ENCODE measurements at places on chromosomes 16 and 17. TPM values are rescaled to one million over a fixed set of nuclear protein-coding genes. Genes with fewer than 3 reads are reported as not detected.

- no peak for DNase-seq
- H3K27ac ChIP-seq = no peak overlapping the region
- H3K27me3 ChIP-seq = no peaks in the 10 kb centered on the region
Measured at GRCh38 chr17:15918261-15918660, 26.7 kb upstream of the ADORA2B start.

Gene SLC12A3
- total RNA-seq = 0.14 TPM

DNA sequence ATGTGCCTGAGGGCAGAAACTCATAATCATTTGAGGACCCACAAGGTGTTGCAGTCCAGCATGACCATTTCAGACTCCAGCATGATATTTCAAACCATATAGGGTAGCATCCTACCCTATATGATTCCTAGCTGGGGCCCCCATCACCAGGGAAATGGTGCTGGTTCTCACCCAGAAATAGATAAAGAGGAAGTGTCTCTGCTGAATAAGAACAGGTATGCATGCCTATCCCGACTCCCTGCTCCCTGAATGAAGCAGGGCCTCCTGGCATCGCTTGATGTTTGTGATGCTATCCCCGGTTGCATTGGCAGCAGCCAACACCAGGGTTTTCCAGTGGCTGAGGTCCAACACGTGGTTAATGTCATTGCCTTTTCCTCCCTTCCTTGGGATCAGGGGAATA, 17.1 kb upstream of the HEATR6 start:
- H3K36me3 ChIP-seq = no peaks in the 10 kb centered on the region
- DNase-seq = no peak
- no peaks in the 10 kb centered on the region for H3K4me1 ChIP-seq
- H3K27me3 ChIP-seq = no peaks in the 10 kb centered on the region

DNA sequence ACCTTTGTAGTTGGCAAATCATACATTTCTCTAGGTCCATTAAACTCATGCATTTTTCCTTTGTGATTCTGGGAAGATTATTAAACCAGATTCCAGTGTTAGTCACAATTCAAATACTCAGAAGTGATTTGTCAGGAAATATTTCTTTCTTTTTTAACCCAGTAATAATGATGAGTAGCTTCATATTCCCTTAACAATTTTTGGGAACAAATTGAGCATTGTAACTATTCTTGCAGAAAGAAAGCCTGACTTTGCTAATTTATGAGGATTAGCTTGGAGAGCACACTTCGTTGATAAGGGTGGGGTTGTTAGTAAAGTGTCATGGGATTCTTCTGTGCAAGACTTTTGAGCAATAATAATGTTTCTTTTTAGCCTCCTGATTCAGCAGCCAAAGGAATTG, 18.7 kb upstream of the KRT24 start:
- DNase-seq = no peak
- no peak overlapping the region for H3K4me3 ChIP-seq
- peak overlapping the region; percentile 34 for H3K27ac ChIP-seq

Gene ZG16
- total RNA-seq = not detected

Gene CBLN1
- total RNA-seq = not detected

GRCh38 chr17:20992987-20993862, 49.6 kb downstream of the USP22 start:
- no peak overlapping the region for H3K27ac ChIP-seq
- peak; percentile 77 for DNase-seq
- H3K4me1 ChIP-seq = no peaks in the 10 kb centered on the region
- H3K4me3 ChIP-seq = no peak overlapping the region
- no peaks in the 10 kb centered on the region for H3K27me3 ChIP-seq

- no peaks in the 10 kb centered on the region for H3K36me3 ChIP-seq
- H3K27ac ChIP-seq = no peak overlapping the region
- no peaks in the 10 kb centered on the region for H3K27me3 ChIP-seq
- H3K4me3 ChIP-seq = no peak overlapping the region
Measured at GRCh38 chr16:75113541-75114121, 2.9 kb downstream of the LDHD start.

GRCh38 chr17:6066183-6066948, 3.8 kb upstream of the WSCD1 start:
- no peaks in the 10 kb centered on the region for H3K36me3 ChIP-seq
- H3K27ac ChIP-seq = no peak overlapping the region
- no peaks in the 10 kb centered on the region for H3K27me3 ChIP-seq
- DNase-seq = no peak
- H3K4me3 ChIP-seq = no peak overlapping the region

Gene BRICD5
- 1.7 TPM for total RNA-seq

DNA sequence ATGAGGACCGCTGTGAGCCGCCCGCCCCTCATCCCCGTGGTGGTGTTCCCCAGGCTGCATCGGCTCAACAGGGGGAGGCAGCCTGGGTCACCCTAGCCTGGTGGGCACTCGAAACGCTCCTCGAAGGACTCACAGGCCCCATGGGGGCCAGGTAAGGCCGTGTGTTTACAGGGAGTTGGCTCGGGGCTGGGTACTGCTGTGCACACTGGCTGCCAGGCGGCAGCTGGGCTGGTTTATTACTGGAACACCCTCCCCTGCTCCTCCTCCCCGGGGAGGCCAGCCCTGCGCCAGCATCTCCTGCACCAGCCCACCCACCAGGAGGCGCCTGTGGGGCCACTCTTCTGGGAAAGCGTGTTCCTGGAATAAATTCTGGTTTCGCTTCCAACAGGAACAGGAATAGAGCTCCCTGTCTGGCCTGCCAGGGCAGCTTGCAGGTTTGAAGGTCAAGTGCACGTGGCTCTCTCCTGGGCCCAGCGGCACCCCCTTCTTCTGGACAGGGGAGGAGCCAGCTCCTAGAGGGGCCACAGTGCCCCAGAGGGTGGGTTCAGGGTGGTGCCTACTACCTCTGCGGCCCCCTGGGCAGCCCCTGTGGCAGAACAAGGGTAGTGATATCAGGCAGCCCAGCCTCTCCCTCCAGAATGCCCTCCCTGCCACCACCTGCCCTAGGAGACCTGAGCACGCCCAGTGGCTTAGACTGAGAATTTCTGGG, 11.3 kb downstream of the MCRIP1 start:
- no peak overlapping the region for H3K4me3 ChIP-seq
- H3K36me3 ChIP-seq = no peaks in the 10 kb centered on the region
- DNase-seq = peak; percentile 55
- H3K27me3 ChIP-seq = no peaks in the 10 kb centered on the region
- H3K4me1 ChIP-seq = no peaks in the 10 kb centered on the region

DNA sequence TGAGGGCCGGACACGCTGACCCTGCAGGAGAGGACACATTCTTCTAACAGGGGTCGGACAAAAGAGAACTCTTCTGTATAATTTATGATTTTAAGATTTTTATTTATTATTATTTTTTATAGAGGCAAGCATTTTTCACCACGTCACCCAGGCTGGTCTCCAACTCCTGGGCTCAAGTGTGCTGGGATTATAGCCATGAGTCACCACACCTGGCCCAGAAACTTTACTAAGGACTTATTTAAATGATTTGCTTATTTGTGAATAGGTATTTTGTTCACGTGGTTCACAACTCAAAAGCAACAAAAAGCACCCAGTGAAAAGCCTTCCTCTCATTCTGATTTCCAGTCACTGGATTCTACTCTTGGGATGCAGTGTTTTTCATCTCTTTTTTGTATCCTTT, 2.3 kb upstream of the SERPINF1 start:
- peak overlapping the region; percentile 14 for H3K27ac ChIP-seq
- H3K27me3 ChIP-seq = no peaks in the 10 kb centered on the region
- H3K4me3 ChIP-seq = no peak overlapping the region
- DNase-seq = no peak
- H3K36me3 ChIP-seq = no peaks in the 10 kb centered on the region

Gene FOXN1
- not detected for total RNA-seq

Gene GNG13
- not detected for total RNA-seq

Gene XYLT1
- total RNA-seq = 7.7 TPM

DNA sequence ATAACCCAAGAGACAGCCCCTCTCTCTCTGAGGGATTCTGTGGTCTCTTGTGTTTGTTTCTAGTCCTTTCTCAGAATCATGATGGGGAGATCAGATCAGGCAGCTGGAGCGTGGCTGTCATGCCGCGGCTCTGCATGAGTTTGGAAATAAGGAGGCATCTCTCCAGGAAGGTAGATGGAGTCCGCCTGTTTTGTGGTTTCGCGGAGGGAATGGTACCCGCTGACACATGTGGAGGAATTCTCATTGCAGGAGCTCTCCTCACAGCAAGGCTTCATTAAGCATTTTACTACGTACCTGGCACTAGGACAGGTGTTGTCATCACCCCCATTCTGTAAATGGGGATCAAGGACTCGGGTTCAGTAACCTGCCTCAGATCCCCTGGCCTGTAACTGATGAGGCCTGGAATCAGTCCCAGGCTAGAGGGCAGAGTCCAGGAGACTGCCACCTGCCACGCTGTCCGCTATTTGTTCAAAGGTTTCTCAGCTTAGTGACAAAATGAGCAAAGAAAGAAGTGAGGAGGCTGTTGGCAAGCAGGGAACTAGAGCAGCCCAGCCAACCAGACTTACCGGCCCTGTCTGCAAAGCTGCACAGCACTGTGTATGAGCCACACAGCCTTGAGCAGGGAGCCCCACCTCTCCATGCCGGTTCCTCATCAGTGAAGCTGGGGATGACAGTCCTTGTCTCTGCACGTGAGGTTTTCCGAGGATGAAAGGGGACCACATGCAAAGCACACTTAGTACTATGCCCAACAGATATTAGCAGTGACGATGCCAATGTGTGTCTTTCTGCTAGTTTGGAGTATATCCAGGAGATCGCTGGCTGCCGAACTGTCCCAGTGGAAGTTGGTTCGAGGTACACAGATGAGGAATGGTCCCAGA, 11.0 kb downstream of the KDM8 start:
- no peak overlapping the region for H3K27ac ChIP-seq
- no peaks in the 10 kb centered on the region for H3K27me3 ChIP-seq
- no peaks in the 10 kb centered on the region for H3K36me3 ChIP-seq
- DNase-seq = no peak

DNA sequence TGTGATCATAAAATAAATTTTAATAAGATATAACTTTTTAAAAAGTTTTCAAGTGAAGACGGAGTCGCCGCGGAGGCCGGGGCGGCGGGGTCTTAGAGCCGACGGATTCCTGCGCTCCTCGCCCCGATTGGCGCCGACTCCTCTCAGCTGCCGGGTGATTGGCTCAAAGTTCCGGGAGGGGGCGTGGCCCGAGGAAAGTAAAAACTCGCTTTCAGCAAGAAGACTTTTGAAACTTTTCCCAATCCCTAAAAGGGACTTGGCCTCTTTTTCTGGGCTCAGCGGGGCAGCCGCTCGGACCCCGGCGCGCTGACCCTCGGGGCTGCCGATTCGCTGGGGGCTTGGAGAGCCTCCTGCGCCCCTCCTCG, at the start of gene FOXC2:
FOXC2 (plus strand) TSS at position 229 of the 365 bp plus-strand sequence. CDS start 507 bp downstream, outside the sequence.
- peak; percentile 69 for DNase-seq
- H3K4me1 ChIP-seq = no peaks in the 10 kb centered on the region
- H3K27ac ChIP-seq = peak within 1 kb of the TSS; percentile 31
- H3K36me3 ChIP-seq = no peaks in the 10 kb centered on the region

- H3K27me3 ChIP-seq = no peaks in the 10 kb centered on the region
- H3K4me3 ChIP-seq = no peak overlapping the region
- H3K4me1 ChIP-seq = no peaks in the 10 kb centered on the region
- DNase-seq = no peak
Measured at GRCh38 chr17:34502426-34502825, 77.0 kb upstream of the TMEM132E start.

Gene CCDC144A
- total RNA-seq = 0.51 TPM

Gene OGFOD1
- 78.9 TPM for total RNA-seq

DNA sequence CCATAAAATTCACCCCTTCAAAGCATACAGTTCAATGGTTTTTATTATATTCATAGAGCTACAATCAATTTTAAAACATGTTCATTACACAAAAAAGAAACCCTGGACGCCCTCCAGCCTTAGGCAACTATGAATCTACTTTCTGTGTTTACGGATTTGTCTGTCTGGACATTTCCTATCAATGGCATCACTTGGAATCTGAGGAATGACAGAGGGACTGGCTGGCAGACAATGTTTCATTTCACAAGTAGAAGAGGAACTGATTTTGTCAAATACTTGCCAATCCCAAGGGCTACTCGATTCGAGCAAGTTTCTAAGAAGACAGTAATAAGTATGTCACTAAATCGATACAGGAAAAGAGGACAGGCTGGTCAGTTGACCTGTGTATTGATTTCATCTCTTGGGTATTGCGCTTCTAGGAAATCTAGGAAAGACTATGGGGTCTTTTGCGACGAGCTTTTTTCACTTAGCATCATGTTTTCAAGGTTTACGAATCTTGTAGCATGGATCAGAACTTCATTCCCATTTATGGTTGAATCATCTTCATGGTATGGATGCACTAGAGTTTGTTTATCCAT, 56.6 kb downstream of the RGS9 start:
- H3K4me3 ChIP-seq = no peak overlapping the region
- no peaks in the 10 kb centered on the region for H3K27me3 ChIP-seq
- no peak overlapping the region for H3K27ac ChIP-seq
- DNase-seq = no peak
- no peaks in the 10 kb centered on the region for H3K4me1 ChIP-seq
- H3K36me3 ChIP-seq = no peaks in the 10 kb centered on the region

GRCh38 chr17:17001874-17002520, 30.1 kb upstream of the TNFRSF13B start:
- no peak overlapping the region for H3K4me3 ChIP-seq
- no peaks in the 10 kb centered on the region for H3K36me3 ChIP-seq
- H3K4me1 ChIP-seq = no peaks in the 10 kb centered on the region
- H3K27me3 ChIP-seq = no peaks in the 10 kb centered on the region
- H3K27ac ChIP-seq = no peak overlapping the region

DNA sequence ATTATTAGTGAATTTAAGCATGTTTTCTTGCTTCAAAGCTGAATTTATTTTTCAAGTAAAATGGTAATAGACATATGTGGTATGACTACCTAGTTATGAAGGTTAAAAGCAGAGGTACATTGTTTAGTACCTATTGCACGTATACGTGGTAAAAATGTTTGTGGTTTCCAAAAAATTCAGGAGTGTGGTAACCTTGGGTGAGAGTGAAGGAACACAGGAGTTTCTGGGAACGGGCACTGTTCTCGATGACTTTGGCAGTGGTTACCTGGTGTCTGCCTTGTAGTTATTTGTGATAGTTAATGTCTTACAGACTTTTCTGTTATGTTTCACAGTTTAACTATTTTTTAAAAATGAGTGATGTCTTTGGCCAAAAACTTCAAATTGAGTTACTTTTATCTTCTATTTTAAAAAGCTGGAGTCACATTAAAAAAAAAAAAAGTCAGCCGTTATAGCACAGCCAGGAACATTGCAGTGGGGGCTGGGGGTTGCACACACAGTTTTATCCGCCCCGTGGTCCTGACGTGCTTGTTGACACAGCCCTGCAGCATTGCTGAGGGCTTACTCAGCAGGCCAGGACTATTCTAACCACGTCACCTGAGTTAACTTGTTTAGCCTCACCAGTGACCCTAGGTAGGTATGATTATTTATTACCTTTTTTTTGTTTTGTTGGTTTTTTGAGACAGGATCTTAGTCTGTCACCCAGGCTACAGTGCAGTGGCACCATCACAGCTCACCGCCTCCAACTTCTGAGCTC, 10.9 kb downstream of the JPT2 start:
- no peak overlapping the region for H3K4me3 ChIP-seq
- no peak for DNase-seq
- no peaks in the 10 kb centered on the region for H3K27me3 ChIP-seq
- no peak overlapping the region for H3K27ac ChIP-seq
- no peaks in the 10 kb centered on the region for H3K4me1 ChIP-seq
- no peaks in the 10 kb centered on the region for H3K36me3 ChIP-seq

Gene AKAP10
- total RNA-seq = 56.9 TPM

Gene IL21R
- not detected for total RNA-seq

GRCh38 chr17:7294614-7295153, at the start of gene YBX2:
TSS of gene YBX2 (minus strand) at chr17:7294639. CDS start at chr17:7294500, 139 bp downstream.
- H3K4me1 ChIP-seq = peaks cover 27% of the 10 kb centered on the region
- H3K36me3 ChIP-seq = no peaks in the 10 kb centered on the region
- H3K27ac ChIP-seq = no peak within 1 kb of the TSS
- peaks cover 6% of the 10 kb centered on the region for H3K27me3 ChIP-seq
- H3K4me3 ChIP-seq = no peak within 1 kb of the TSS
- peak; percentile 61 for DNase-seq

Gene ANKFY1
- total RNA-seq = 69.5 TPM

Gene CLN3
- 23.7 TPM for total RNA-seq

Measured in uterus (tissue), 4 donors.